ENCODE measurements at places on chromosomes 3 and 15.

DNA sequence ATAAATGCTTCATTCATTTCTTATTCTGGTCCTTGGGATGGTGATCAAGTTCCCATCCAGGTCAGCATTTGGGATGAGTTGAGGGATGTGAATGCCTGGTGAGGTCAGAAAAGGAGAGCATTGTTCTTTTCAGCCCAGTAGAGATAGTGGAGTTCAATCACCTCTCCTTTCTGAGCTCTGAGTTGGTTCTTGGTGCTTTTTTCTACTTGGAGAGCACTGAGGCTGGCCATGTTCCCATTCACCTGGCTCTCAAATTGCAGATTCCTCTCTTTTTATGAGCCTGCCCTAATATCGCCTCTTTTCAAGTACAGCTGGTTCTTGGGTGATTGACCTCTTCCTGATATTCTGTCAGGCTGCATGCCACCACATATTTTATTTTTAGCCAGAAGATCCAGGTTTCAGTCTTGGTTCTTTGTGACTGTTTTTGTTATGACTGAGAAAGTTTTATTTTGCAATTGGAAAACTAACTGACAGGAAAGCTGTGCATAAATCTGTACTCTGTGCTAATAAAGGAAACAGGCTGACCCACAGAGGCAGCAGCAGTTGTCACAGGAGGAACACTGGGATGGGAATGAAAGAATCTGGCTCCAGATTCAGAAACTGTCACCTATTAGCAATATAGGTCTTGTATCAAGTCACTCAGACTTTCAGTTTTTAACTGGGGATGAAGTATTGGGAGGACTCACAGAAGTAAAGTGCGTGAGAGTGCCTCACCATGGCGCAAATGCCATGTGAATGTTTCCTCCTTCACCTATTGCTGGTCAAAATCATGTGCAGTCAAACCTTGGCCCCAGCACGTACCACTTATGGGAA, 10.7 kb downstream of the AQP9 start:
- no peak for DNase-seq

DNA sequence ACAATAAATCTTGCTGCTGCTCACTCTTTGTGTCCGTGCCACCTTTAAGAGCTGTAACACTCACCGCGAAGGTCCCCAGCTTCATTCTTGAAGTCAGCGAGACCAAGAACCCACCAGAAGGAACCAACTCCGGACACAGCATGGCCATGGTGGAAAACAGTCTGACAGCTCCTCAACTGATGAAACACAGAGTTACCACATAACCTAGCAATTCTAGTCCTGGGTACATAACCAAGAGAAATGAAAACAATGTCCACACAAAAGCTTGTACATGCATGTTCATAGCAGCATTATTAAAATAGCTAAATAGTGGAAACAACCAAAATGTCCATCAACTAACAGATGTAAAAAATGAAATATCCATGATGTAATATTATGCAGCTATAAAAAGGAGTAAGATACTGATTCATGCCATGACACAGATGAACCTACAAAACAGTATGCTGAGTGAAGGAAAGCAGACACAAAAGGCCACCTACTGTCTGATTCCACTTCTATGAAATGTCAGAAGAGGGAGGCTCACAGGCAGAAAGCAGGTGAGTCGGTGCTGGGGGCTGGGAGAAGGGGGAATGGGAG, 36.8 kb downstream of the VGLL4 start:
- no peak for DNase-seq

DNA sequence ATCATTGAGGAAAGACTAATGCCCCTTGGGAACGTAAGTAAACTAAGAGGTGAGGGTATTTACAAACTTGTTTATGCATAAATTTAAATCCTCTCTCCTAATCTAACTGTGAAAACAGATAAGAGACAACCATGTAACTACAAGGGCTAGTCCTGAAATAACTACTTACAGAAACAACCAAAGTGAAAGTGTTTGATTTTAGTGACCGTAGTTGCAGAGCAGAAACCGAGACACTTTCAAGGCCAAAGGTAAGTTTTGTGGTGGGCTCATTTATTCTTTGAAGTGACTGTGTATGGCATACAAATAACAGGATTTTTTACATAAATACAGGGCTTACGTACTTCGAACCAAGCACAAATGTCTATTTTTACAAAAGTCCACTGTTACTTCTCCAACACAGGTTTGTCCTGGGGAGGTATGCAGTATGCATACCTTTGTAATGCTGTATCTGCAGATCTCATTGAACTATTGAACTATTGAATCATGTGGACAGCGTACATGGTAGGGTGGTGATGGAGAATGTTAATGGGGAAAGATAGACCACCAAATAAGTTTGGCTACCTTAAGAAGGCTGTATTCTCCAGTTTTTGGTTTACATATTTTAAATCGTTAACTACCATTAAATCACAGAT, 99.6 kb upstream of the RBMS3 start:
- DNase-seq = no peak

DNA sequence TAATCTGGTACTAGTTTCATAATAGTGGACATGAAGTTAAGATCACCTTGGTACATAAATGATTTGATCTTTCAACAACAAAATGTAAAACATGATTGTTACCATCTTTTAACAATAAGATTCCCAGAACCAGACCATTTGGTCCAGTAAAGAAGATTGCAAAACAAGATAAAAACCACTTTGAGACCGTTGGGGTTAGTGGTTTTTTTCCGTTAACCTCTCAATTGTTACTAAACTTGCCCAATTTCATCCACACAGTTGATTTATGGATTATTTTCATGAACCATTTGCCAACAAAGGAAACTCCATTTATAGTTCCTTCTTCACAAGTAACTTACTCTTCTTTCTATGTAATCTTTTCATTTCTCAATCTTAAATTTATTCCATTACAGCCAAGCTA, 53.8 kb downstream of the ATP8B4 start:
- no peak for DNase-seq

DNA sequence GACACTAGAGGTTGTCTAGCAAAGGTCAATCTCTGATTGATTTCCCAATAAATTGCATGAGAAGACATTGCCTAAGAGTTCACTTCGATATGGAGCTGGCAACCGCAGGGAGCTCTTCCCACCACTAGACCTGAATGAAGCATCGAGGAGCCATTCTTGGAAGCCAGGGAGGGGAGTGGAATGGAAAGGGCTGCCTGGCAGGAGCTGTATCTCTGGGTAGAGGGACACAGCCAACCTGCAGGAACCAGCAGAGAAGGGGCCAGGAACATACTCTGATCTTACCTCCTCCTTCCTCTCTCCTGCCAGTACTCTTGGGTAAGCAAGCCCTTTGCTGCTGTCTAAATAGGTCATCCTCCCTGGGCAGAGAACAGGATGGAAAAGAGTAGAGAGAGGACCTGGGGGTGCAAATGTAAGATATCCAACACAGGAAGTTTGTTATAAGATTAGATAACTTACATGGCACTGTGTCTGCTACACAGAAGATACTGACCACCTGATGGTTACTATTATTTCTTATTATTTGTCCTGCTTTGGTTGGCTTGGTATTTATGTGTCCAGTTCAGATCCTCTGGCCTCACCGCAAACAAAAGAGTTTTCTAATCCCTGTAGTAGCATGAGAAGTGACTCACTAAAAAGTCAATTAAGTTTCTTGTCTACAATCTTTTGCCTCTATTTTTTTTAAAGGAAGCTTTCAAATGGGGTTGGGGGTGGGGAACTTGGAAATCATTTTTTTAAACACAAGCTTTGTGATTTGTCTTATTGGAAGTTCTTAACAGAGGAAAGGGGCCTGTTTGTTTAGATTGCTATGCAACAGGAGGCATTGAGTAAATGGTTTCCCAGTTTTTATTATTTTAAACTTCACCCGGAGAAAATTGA, 156.7 kb upstream of the TSC22D2 start:
- DNase-seq = no peak

DNA sequence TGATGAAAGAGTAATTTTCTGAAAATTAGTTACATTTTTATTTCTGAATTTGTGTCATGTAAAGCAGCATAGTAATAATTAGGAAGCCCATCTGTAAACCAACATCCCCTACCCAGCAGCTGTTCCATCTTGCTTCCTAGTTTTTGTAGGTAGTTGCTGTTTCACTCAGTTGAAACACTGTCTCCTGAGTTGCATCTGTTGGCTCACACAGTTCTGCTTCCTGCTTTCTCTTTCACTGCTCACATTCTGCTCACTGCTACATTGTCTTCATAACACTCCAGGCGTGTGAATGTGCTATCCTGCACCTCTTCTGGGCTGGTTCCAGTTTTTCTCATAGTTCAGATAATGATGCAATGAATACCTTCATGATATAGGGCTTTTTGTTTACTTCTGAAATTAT, 123.4 kb downstream of the EPHB1 start:
- no peak for DNase-seq

DNA sequence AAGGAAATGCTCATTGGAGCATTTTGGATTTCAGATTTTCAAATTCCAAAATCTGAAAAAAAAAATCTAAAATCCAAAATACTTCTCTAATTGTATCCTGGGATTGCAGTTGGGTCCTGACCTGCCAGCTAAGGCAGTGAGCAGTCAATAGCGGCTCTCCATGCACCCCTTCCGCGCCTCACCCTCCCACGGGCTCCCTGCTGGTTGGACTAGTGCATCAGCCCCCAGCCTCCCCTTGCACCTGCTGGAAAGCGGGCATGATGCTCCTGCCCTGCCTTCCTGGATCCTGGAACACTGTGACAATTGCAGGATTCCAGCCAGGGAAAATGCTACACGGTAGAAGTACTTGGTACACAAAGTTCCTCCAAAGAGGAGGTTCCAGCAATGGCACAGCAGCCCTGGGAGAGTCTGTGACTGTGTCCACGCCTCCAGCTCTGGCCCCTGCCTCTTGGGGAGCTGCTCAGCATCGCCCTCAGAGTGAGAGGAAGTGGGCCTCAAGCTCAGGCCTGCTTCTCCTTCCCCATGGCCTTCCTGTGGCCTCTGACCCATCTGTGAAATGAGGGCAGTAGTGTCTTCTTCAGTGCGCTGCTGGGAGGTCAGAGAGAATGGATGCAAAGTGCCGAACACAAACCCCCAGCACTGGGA, 39.5 kb upstream of the CHRNB4 start:
- DNase-seq = no peak

GRCh38 chr3:113654851-113655250, 41.6 kb downstream of the USF3 start:
- no peak for DNase-seq

DNA sequence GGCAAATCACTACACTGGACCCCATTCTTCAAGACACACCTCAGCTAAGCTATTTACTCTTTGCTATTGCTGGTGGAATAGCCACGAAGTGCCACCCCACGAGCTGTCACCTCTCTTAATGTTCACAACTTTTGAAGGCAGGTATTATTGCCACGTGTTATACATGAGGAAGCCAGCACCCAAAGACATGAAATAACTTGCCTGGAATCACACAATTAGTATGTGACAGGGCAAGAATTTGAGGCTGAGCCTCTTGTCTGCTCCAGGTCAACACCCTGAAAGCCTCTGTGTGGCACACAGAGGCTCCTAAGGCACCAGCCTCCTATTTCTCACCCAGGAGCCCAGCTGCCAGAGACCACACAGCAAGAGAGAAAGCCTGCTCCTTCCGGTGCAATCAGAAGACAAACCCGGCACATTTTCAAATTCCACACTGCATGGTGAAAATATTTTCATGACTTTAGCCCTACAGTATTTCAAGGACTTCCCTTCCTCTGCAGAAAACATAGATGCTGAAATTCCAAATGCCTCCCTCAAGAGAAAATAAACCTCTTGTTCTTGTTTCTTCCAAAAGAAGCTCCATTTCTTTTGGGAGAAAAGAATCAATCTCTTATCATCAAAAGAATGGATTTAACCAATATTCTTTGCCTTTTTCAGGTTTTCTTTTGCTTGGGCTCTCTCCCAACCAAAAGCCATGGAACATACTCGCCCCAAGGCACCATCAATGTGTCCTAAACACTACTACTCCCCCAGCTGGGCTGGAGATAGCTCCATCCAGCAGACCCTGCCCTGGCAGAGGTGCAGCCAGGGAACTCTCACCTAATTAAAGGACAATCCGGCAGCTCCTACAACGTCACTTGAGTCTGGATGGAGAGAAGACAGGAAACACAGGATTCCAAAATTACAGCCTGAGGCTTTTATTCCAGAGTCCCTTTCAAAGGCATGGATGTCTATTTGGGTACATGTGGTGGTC, 84.7 kb upstream of the THBS1 start:
- no peak for DNase-seq

GRCh38 chr3:195015021-195015420, 255.9 kb downstream of the XXYLT1 start:
- DNase-seq = no peak

- no peak for DNase-seq
These were observed 57.5 kb downstream of the NEO1 start for GRCh38 chr15:73109765-73110164.

GRCh38 chr3:124582196-124582595, 148.1 kb upstream of the UMPS start:
- no peak for DNase-seq

DNA sequence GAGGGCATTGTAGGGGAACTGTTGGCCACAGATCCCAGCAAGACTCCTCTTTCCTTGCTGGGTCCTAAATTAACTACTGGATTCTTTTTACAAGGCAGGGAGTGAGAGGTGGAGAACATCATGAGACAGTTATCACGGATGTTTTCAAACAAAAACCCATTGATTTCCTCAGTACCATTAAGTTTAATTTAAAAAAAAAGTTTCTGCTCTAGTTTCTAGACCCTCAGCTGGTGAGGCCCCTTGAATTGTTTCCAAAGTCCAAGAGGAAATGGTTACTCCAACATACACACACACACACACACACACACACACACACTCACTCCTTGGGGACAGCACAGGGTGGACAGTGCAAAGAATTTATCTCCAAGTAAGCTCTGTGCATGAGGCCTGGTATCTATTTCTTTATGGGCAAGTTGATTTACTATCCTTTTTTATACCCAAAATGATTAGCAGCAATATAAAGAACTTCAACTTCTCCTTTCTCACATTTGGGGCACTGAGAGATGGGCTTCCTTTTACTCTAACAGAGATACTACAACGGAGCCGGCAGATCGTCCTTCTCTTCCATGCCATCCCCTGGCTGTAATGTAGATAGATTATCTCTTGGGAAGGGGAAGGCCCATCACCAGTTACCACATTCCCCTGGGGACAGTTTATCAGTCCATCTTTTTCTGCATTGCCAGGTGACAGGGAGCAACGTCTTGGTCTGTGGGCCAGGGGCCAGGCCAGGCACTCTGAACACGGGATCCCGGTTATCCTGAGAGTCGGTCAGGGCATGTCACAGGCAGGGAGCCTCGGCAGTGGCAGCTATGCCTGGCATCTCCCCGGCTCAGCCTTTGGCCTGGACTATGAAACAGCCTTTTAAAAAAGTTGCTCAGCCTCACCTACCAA, 54.7 kb downstream of the CORO2B start:
- DNase-seq = no peak

Measured in T-cell (primary cell).